ENCODE measurements at places on chromosomes 4 and X.

- no peak for DNase-seq
Measured at GRCh38 chrX:75546724-75547511, 24.1 kb upstream of the ZDHHC15 start.

- no peak for DNase-seq
Measured at GRCh38 chr4:188778905-188779304, 639.7 kb downstream of the TRIML1 start.

DNA sequence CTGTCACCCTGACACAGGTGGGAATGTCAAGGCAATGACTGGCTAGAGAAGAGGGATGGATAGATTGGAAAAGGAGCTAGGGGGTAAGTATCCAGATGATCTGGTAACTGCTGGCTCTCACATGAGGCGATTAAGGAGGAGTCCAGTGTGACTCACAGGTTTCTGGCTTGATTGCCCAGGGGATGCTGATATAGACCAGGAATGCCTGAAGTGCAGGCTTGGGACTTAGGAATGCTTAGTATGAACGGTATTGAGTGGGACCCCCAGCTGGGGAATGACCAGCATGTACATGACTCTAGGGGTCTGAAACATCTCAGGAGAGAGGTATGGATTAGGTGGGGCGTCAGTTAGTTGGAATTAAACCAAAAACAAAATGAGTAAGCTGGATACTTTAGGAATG, 65.8 kb upstream of the PRPS1 start:
- DNase-seq = no peak

- DNase-seq = no peak
Measured at GRCh38 chrX:100652266-100652665, 8.3 kb downstream of the SRPX2 start.

GRCh38 chrX:130654409-130654950, 248.5 kb downstream of the ENOX2 start:
- no peak for DNase-seq

GRCh38 chr4:176207839-176208238, 12.5 kb upstream of the SPATA4 start:
- no peak for DNase-seq

DNA sequence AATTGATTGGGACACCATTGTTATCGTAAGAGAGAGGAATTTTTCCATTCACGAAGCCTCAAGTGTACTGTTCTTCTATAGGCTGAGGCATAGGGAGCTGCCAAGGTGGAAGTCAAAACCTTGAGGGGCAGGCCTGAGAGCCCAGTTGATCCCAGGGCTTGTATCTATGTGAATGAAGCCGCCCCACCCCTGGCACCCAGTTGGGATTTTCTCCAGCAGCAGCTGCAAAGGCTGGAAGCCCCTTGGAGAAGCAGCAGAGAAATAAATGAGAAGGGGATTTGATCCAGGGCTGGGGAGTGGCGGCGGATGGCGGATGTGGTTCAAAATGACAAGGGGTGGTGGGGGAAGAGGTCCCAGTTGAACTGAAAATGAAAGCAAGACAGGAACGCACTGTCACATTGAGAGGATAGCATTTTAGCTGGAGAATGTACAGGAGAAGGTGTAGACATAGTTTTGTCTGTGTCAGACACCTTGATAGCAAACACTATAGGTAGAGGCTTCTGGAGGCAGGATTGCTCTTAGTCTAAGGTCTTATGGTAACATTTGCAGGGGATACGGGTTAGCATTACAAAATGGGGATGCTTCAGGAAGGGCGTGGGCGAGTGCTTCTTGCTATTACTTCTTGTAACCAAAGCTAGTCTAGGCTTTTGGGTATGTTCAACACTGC, 32.6 kb downstream of the DOCK11 start:
- no peak for DNase-seq

DNA sequence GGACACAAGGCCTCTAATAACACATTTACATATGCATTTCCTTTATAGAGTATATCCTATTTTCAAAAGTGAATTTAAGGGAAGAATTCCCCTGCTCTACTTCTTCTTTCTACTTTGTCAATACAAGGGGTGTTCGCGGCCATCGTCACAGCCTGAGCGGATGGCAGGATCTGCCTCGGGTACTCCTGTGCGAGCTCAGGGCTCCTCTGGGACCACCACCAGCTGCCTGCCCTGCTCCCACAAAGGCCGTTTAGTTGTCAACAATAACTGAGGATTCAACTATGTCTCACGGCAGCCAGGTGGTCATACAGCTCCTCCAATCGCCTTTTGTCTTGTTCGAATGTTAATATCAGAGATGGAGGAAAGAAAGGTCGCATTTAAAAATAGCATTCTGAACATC, 228.2 kb upstream of the TENM3 start:
- no peak for DNase-seq

DNA sequence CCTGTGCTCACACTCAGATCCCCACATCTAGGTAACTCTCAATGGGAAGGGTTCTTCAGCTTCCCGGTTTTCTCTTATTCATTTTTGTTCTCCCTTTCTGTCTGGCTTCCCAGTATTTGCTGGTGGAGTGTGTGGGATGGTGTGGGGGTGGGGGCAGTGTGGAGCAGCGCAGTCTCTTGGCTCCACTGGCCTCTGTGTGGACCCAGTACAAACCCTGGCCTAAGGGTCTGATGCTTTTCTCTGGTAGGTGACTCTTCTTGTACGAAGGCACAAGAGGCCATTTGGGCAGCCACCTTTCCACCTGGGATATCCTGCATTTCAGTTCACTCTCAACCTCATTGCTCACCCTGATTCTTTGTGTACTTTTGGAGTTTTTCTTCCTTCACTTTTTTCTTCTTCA, 71.3 kb downstream of the NBDY start:
- DNase-seq = no peak

DNA sequence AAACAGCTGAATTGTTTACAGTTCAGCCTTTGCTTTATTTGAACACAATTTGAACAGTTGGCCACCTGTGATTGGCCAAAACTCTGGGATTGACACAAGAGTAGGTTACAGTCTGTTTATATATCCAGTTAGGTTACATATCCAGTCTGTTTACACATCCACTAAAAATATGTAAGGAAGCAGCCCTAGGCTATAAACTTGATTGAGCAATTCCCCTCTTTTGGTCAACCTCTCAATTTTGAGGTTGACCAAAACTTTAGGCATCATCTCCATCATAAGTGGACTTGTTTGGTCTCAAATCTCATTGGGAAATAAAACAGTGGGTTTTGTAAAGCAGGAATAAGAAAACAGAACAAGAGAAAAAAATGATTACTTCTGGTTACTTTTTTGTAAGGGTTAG, 190.8 kb downstream of the SPATA18 start:
- DNase-seq = no peak

- DNase-seq = no peak
Measured at GRCh38 chrX:54695816-54696487, 102.1 kb downstream of the ITIH6 start.

DNA sequence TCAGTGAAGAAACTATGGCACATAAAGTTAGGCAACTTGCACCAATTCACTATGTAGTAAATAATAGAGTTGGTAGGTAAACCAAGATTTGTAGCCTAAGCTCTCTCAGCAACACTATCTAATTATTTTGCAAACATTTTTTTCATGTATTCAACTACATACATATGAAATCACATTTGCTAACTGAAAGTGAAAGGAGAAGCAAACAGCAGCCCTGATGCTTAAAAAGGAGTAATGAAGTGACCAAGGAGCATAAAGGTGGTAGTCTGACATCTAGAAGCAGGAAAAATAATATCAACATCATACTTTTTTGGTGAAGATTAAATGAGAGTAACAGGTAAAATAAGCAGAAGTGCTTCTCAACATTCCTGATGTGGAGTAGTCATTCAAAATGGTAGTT, 603.7 kb downstream of the GRXCR1 start:
- no peak for DNase-seq

DNA sequence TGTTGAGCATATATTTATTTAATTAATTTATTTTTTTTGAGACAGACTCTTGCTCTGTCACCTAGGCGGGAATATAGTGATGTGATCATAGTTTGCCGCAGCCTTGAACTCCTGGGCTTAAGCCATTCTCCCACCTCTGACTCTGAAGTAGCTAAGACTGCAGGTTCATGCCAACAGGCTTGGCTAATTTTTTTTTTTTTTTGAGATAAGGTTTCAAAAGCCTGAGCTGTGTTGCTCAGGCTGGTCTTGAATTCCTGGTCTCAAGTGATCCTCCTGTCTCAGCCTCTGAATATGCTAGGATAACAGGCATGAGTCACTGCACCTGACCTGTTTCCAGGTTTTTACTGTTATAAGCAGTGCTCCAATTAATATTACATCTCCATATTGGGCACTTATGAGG, 4.8 kb downstream of the ADD1 start:
- no peak for DNase-seq

DNA sequence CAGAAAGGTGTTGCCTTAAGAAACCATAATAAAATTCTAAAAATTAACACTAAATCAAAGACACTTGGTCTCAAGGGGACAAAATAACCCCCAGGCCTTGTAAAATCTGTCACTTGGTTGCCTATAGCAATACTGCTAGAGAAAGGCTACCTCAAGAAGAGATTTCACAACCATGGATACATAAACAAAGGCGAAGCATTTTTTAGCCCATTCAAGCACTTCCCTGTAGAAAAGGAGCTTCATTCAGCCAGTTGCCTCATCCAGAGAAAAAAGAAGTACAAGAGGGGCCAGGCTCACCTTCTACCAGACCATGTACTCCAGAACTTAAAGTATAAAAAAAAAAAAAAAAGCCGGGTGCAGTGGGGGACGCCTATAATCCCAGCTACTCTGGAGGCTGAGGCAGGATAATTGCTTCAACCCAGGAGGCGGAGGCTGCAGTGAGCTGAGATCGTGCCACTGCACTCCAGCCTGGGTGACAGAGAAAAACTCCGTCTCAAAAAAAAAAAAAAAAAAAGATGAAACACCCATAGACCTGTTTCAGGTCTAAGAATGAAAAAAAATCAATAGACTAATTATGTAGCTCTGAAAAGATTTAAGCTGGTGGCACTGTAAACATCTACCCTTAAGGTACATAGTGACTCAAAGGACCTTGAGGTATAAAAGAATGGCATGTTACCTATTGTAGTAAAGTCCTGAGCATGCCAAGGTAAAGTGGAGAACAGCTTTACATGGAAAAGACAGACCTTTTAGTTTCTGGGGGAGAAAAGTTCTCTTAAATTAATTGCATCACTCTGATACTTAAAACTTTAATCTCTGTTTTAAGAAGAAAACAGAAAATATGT, 18.0 kb downstream of the RUFY3 start:
- DNase-seq = no peak

DNA sequence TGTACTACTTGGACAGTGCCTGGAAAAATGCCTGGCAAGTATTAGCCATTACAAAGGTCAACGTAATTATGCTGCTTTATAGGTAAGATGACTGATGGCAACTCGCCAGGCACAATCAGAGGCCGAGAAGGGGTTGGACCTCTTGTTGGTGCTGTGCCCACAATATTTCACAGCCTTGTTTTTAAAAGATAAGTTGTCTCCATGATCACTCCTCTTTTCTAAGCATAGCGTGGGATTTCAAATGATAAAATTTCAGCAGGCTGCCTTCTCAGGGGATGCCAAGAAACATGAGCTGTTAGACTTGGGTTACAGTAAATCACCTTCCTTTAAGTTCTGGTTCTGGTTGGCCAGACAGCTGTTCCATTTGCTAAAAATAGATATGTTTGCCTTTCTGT, 26.9 kb downstream of the HOPX start:
- DNase-seq = no peak

DNA sequence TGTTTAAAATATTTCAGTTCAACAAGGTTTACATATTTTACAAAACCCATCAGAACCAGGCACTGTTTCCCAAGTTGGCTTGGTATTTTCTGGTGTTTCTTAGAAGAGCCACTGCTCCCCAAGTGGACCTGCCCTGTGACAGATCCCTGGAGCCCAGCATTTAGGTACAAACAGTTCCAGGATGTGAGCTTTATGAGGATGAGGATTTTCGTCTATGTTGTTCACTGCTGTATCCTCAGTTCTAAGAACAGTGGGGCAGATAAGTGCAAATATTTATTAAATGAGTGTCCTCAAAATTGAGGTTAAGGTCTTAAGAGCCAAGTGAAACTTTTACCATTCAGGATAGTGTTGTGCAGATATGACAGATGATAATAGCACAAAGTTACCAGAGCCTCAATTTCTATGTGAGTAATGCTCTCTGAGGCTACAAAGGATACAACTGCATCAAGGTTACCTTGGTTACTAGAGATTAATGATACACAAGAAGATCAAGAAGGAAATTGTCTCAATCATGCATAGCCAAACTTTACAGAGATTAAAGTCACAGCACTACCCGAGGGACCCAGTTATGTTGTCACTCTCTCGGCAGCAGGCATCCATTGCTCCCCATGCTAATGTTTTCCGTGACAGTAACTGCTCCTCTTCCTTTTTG, 37.5 kb downstream of the ANXA3 start:
- no peak for DNase-seq

DNA sequence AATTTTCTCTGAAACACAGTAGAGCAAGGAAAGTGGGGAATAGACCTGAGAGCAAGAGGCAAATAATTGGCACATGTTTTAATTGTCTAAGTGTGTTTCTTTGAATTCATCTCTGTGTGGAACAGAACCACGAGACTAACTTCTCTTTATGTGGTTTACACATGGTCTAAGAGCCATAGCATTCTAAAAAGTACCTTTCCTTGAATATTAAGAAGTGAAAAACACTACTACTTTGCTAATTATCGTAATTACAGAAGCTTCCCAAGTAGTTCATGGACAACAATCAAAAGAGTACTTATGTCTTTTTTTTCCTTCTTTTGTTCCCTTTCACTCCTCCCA, 2.9 kb upstream of the CYBB start:
- DNase-seq = no peak

- DNase-seq = no peak
Measured at GRCh38 chr4:129748991-129749390, 653.0 kb downstream of the C4orf33 start.

GRCh38 chr4:165994701-165995100, 121.7 kb downstream of the TLL1 start:
- DNase-seq = no peak

GRCh38 chr4:45795135-45795534, 328.7 kb downstream of the GABRG1 start:
- peak; percentile 14 for DNase-seq

DNA sequence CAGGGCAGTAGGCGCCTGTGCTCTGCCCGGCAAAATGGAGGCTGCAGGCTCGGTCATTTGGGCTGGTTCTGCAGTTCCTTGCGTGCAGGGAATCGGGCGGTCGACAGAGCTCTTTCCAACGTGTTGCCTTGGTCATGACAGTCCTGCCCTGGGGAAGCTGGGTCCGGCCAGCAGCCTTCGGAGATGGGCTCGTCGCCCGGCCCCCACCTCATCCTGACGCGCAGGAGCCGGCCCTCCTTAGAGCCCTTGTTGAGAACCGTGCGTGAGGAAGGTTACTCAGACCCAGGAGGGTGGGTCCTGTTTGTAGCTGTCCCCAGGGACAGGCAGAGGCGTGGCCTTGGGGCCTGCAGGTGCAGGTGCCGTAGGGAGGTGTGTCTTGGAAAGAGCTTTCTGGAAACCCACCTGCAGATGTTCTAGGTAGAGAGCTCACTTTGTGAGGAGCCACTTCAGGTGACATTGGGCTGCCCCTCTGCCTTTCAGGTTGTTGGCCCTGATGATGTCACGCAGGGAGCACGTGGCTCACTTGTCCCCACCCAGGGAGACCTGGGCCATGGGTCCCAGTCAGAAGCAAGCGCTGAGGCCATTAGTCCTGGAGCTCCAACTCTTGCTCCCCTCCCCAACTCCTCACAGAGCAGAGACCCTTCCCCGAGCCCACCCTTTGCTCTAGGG, 15.2 kb upstream of the HGFAC start:
- DNase-seq = no peak

All from nephron progenitor cell (in vitro differentiated cells).